Effector memory CD4-positive, alpha-beta T cell (primary cell): ENCODE measurements at places on chromosomes 6 and 20.

- no peak for DNase-seq
Measured at GRCh38 chr20:8757146-8757545, 311.7 kb upstream of the PLCB4 start.

- no peak for DNase-seq
Measured at GRCh38 chr20:59525500-59526241, 78.7 kb upstream of the PHACTR3 start.

GRCh38 chr6:92922216-92922806, 497.0 kb downstream of the EPHA7 start:
- DNase-seq, result no peak

DNA sequence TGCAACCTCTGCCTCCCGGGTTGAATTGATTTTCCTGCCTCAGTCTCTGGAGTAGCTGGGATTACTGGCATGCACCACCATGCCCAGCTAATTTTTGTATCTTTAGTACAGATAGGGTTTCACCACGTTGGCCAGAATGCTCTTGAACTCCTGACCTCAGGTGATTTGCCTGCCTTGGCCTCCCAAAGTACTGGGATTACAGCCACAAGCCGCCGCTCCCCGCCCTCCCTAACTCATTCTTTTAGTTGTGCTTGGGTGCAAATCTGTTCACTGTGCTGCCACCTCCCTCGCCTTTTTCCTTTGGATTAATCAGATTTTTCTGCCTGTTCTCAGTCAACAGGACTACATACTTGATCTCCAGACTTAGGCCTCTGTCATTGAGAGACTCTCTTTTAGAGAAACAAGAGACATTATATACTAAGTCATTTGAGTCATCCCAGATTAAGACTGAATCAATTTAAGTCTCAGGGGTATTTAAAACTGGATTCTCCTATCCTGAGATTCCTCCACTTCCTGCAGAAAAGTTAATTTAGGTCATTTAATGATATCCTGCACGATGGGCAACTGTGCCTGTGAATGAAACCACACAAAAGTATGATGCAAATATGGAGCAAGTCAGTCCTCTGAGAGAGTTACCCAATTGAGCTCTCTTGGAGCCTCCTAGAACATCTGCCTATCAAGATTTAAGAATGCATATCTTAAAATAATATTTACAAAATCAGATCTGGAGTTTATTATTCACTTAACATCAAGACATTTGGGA, 136.1 kb upstream of the THEMIS start:
- DNase-seq, result no peak

DNA sequence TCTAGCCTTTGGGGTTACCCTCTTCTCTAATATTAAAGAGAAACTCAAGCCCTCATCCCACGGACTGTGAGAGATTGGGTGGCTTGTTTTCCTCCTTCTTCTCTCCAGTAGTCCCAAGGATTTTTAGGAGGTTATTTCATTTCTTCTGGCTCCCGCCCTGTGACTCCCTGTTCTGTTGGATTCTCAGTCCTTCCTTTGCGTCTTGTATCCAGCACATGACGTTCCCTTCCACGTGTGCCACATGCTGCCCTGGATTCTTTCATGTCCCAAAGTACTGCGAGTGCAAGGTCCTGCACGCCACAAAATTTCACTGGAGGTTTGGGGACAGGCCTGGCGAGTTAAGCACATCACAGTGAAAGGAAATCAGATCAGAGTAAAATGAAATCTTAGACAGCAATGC, 213.4 kb downstream of the PACRG start:
- DNase-seq, result no peak

- no peak for DNase-seq
Measured at GRCh38 chr20:62685781-62686555, 22.7 kb upstream of the NTSR1 start.

DNA sequence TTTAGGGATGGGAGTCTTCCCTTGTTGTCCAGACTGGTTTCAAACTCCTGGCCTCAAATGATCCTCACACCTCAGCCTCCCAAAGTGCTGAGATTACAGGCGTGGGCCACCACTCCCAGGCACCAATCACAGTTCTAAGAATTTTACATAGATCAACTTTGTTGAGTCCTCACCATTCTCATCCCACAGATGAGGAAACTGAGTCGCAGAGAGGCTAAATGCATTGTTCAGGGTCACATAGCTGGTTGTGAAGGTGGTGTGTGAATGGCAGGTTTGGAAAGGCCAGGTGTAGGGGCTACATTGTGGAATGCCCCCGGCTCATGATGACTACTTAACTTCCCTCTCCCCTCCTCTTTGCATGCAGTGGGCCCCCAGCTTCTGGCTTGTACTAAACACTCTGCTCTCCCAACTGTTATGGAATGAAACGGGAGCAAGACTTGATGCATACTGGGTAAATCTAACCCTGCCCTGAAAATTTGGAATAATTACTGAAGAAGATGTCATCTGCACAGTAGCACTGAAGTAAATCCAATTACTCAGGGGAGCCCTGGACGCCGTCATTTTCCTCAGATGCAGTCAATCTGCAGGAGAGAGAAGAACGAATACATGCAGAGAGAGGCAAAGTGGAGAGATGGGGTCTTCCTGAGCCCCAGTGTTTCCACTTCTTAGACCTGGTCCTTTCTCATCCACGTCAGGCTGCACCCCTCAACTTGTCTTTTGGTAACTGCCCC, 102.3 kb upstream of the ZNF217 start:
- DNase-seq, result no peak

- no peak for DNase-seq
Measured at GRCh38 chr6:134637282-134637681, 312.6 kb downstream of the ALDH8A1 start.

DNA sequence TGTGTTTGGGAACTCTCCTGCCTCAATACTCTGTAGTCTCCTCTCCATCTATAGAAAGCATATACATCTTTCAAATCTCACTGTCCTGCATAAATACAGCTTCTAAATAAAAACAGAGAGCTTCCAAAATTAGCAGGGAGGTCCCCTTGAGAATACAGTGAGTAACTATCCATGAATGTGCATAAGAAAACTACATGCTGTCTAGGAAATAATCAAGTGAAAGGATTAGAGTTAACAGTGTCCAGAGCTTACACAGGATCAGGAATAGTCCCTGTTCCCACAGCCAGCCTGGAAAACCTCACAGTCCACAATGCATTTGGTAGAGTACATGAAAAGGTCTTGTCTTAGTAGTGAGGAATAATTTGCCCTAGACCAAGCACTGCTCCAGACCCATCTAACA, 123.0 kb upstream of the POU3F2 start:
- no peak for DNase-seq

- DNase-seq, result no peak
Measured at GRCh38 chr20:10523443-10523842, 88.3 kb downstream of the SLX4IP start.

DNA sequence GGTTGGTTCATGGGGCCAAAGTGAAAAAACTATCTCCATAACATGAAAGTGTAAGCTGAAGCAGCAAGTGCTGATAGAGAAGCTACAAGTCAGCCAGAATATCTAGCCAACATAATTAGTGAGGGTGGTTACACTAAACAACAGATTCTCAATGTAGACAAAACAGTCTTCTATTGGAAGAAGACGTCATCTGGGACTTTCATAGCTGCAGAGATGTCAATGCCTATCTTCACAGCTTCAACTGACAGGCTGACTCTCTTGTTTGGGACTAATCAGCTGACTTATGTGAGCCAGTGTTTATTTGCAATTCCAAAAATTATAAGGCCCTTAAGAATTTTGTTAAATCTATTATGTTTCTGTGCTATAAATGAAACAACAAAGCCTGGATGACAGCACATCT, 63.2 kb downstream of the GMDS start:
- no peak for DNase-seq

DNA sequence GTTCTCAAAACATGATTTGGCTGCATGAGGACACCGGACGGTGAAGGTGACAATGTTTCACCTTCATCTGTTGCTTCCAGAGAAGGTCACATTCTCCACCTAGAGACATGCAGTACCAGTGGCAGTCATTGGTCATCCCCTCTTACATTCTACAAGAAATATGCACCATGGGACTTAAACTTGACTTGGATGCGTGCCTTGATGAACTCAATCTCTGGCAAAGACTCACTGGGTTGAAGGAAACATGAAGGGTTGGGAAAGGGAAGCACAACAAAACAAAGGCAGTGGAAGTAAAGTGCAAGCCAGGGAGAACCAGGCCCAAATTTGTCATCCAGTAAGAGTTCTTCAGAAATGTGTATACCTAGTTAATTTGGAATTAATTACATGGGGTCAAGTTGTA, 39.4 kb upstream of the ARMH2 start:
- DNase-seq, result no peak

- no peak for DNase-seq
Measured at GRCh38 chr20:24917797-24918578, 31.1 kb upstream of the CST7 start.

GRCh38 chr6:125116170-125116569, 37.4 kb upstream of the TPD52L1 start:
- DNase-seq, result no peak

- DNase-seq, result no peak
Measured at GRCh38 chr20:38692436-38693411, 31.6 kb upstream of the SLC32A1 start.

GRCh38 chr6:114249522-114249921, 93.3 kb downstream of the HS3ST5 start:
- DNase-seq, result no peak

GRCh38 chr6:156949376-156949775, 172.2 kb downstream of the ARID1B start:
- no peak for DNase-seq

DNA sequence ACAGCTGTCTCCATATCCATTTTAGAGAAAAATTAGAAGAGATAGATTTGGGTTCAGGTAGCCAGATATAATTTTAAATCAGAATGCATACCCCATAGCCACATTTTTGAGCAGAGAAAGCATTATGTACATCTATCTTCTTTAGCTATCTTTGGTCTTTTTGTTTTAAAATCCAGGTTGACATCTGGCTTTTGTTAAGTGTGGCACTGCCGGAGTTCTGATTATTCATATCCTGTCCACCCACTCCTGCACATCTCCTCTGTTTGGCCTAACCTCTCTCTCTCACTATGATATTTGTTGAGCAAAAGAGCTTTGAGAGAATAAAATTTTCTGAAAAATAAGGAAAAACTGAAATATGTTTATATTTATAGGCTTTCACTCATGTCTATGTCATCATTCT, 189.7 kb downstream of the PACRG start:
- no peak for DNase-seq

- DNase-seq, result no peak
Measured at GRCh38 chr6:169289619-169290339, 36.1 kb upstream of the THBS2 start.

- no peak for DNase-seq
Measured at GRCh38 chr6:23681743-23682142, 444.3 kb upstream of the NRSN1 start.

DNA sequence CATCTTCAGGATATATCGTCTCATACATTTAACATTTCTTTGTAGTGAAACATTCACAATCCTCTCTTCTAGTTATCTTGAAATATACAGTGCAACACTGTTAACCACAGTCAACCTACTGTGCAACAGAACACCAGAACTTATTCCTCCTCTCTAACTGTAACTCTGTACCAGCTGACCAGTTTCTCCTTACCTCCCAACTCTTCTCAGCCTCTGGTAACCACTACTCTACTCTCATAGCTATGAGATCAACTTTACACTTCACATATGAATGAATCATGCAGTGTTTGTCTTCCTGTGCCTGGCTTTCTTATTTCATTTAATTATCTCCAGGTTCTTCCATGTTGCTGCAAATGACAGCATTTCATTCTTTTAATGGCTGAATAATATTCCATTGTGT, 337.6 kb downstream of the BTBD9 start:
- no peak for DNase-seq

DNA sequence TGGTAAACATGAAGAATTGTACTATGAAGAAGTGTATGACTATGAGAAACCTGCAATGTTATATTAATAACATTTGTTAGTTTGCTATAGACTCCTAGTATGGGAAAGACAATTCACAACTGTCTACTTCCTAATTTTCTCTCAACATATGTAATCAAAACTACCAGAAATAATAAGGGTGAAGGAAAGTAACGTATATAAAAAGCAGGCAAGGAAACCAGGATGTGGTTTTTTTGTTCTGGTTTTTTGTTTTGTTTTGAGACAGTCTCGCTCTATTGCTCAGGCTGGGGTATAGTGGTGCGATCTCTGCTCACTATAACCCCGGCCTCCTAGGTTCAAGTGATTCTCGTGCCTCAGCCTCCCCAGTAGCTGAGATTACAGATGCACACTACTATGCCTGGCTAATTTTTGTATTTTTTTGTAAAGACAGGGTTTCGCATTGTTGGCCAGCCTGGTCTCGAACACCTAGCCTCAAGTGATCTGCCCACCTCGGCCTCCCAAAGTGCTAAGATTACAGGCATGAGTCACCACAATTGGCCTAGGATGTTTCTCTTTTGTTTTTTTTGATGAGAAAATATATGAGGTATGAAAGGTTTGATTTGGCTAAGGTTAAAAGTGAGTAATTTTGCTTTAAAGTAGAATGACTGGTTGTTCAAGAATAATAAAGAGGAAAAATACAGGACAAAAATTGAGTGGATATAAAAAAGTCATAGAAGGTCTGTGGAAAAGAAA, 83.1 kb downstream of the PTCHD4 start:
- DNase-seq, result no peak

DNA sequence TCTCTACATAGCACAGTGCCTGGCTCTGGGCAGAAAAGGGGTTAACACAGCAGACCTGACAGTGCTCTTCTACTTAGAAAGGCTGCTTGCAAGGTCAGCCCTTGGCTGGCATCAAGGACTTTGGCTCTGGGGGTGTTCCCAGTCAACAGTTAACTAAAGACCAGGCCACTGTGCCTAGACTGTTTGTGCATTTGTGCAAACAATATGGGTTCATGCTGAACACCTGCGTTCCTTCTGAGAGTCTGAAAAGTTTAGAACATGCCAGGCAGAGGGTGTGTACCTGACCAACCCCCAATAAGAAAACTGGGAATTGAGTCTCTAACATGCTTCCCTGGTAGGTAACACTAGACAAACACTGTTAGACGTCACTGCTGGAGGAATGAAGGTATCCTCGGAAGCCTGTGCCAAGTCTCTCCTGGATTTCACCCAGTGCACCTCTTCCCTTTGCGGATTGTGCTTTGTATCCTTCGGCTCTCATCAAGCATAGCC, 110.7 kb downstream of the PDE10A start:
- DNase-seq, result no peak

- DNase-seq, result peak; percentile 16
Measured at GRCh38 chr6:34414999-34415858, 10.6 kb downstream of the RPS10 start.

- DNase-seq, result no peak
Measured at GRCh38 chr6:9862603-9863167, 552.2 kb downstream of the TFAP2A start.

GRCh38 chr6:149563203-149563927, 2.8 kb upstream of the GINM1 start:
- no peak for DNase-seq
